ENCODE measurements at places on chromosomes 3 and 15. TPM values are rescaled to one million over a fixed set of nuclear protein-coding genes. Genes with fewer than 3 reads are reported as not detected.

The ACAP2 gene
- 47.0 TPM for total RNA-seq

The OXTR gene
- 6.0 TPM for total RNA-seq

DNA sequence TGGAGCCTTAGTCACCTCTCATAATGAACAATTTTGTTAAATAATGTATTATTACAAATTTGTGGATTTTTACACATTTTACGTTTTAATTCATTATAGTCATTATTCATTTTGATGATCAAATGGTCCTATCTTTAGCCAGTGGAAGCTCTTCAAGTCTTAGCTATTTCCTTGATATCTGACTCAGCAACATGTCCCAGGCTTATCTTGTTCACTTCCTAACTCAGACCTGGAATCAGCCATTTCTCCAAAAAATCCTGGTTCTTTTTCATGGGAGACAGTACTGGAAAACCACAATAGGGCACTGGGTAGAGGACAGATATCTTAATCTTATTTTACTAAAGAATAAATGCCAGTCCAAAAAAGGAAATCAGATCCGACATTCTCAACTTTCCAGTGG, 56.4 kb downstream of the RYK start:
- DNase-seq, result no peak

The TM4SF1 gene
- total RNA-seq, result 139 TPM

The GRAMD1C gene
- 8.2 TPM for total RNA-seq

The PLIN1 gene
- total RNA-seq, result 0.89 TPM

GRCh38 chr15:63231706-63232105, 42.3 kb downstream of the RAB8B start:
- no peak for DNase-seq

GRCh38 chr15:92243227-92243626, 150.5 kb upstream of the ST8SIA2 start:
- no peak for DNase-seq

GRCh38 chr3:61687206-61687605, 125.8 kb downstream of the PTPRG start:
- DNase-seq, result no peak

- no peak for DNase-seq
Observed at GRCh38 chr15:62599791-62600777, 435.0 kb upstream of the C2CD4B start.

GRCh38 chr3:2837910-2838309, 272.3 kb downstream of the IL5RA start:
- no peak for DNase-seq

DNA sequence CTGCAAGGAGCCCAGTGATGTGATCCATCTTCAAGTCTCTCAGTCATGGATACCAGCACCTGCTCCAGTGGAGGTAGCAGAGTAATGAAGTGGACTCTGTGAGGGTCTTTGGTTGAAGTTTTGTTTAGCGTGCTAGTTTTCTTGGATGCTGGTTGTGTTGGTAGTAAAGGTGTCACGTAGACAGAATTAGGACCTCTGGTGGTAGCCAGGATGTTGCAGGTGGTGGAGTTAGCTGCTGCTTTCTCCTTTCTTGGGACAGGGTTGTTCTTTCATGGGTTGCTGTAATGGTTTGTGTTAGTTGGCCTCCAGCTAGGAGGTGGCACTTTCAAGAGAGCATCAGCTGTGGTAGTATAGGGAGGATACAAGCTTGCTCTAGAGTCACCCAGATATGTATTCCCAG, 125.2 kb downstream of the ANXA2 start:
- DNase-seq, result no peak

The LRRK1 gene
- total RNA-seq, result 15.7 TPM

DNA sequence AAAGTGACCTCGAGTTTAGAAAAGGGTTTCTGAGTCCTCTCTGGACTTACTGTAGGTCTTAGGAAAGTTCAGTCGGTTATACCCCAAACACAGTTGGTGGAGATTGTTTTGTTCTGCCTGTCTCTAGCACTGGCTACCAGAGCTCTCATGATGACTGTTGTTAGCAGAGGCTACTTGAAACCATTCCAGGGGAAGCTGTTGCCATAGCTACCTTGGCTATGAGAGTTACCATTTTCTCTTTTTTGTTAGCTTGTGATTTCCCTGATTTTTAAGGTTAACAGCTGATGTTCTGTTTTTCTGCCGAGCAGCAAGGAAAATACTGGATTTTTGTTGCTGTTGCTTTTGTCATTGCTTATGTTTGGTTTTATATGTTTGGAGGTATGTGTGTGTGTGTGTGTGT, 26.7 kb downstream of the ABHD2 start:
- DNase-seq, result peak; percentile 54

DNA sequence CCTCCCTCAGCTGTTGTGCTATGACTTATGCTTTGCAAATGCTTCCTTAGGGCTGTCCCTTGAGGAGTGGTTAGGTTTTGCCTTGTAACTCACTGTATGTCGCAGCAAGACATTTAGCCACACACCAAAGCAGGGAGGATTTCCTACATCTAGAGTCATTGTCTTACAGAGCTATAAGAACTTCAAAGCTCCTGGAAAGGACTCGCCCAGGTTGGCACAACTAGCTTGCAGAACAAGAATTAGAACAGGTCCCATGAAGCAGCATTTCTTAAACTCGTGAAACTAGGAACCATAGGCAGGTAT, 19.4 kb upstream of the ACAP2 start:
- DNase-seq, result no peak

GRCh38 chr15:98393471-98393870, 254.9 kb upstream of the IGF1R start:
- no peak for DNase-seq

All from mucosa of gallbladder (tissue), 1 donor.